ENCODE measurements at places on chromosomes 7 and 10. TPM values are rescaled to one million over a fixed set of nuclear protein-coding genes. Genes with fewer than 3 reads are reported as not detected.

Gene PGAM2
- 0.99 TPM for total RNA-seq

GRCh38 chr7:143376396-143376795 lies 4.7 kb upstream of the ZYX start:
- no peak for DNase-seq

DNA sequence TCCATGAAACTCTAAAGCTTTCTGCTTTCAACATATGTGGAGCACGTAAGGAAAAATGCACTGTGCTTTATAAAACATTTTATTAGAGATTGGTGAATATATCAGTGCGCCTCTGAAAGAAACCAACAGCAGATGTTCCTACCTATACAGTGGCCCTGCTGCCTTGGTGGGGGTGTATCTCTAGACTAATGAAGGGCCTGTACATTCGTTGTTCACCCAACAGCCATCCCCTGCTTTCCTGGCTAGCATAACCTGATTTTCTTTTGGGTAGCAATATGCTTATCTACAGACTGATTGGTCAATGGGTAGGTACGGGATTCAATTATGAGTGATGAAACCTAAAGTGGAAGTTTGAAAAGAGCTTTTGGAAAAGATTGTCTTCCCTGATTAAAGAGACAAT lies 119.7 kb upstream of the FAM133B start:
- no peak for DNase-seq

- no peak for DNase-seq
These were observed 39.0 kb upstream of the KIF5B start for GRCh38 chr10:32095116-32095733.

Gene H2BK1
- total RNA-seq = not detected

DNA sequence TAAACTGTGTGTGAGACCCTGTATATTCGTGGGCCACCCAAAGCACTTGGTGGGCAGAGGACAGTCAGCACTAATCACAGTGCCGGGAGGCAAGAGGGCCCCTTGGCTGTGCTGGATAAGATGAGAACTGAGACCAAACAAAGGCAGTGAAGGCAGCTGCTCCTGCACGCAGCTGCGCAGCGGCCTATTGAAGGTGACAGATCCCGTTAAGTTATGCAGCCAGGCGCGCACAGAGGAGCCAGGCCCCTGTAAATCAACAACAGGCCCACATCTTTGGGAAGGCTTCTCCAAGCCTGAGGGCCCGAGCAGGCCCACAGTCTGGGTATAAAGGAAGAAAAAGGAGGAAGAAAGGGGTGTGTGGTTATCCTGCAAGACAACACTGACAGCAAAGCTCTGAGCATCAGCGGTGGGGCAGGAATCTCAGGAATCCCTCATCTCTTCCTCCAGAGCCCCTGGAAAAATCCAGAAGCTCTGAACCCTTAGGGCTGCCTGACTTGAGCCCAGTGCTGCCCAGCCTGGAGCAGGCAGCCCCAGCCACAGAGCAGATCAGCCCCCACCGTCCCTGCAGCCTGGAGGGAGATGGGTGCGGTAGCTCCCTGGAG lies 154.2 kb downstream of the ARHGAP12 start:
- DNase-seq = no peak

DNA sequence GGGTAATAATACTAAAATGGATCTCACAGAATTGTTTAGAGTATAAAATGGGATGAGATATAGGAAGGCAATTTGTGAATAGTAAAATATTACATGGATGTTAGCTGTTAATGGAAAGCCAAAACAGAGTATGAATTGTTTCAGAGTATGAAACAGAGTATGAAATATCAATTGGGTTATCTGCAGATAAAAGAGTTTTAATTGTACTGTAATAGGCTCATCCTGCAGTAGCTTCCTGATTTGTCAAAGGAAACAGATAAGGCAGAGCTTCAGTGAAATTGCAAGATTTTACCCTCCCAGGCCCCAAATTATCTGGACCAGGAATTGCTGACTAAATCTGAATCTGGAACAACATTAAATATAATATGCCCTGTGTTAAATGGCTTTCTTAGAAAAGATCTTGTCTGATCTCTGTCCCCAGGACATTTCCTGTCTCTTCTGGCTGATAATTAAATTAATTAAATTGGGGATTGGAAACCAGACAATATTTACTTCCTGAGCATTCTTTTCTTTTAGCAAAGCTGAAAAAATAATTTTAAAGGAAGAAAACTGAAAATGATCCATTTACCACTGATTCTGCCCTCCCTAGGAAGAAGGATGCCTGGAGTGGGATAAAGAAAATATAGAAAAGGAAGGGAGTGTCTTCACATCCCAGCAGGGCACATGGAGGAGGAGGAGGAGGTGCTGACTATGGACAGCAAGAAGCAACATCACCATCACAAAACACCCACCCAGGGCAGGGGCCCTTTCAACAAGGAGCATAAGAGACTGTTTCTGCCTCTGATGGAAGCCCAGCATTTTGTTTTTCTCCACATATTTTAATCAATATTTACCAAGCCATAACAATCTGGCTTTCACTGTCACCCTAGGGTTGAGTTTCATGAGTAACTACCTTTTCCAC lies 18.5 kb downstream of the PTN start:
- DNase-seq = no peak

- no peak for DNase-seq
These were observed 168.5 kb downstream of the CFTR start for GRCh38 chr7:117648203-117648866.

Gene IL2RA
- total RNA-seq = not detected

- no peak for DNase-seq
These were observed 25.2 kb upstream of the DMTF1 start for GRCh38 chr7:87127019-87127418.

DNA sequence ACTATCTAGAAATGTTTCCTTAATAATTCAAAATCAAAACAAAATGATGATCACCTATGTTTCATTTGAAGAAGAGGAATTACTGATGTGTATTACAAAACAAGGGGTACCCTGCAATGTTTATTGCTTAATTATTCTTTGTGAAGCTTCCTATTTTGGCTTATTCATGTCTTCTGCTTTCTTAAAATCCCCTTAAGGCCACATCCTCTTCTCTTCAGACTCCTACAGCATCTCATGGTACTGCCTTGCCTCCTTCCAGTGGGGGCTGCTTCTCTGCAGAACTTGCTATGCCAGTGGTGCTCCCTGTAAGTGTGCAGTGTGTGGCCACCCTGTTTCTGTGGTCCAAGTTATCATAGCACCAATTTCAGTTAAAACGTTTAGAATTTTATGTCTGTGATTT lies 35.0 kb downstream of the CCDC146 start:
- no peak for DNase-seq

DNA sequence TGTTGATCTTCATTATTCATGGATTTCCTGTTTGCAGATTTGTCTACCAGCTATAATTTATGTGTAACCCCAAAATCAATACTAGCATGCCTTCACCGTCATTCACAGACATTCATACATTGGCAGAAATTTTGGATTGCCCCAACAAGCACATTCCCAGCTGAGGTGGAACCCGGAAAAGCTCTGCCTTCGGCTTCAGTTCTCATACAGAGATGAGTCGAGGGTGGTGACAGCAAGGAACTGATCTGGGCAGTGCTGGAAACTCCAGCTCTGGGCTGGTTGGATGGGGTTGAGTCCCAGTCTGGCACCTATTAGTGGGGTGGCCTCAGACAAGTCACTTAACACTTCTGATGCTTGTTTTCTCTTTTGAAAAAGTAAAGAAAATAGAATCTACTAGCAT lies 267.5 kb downstream of the SNX13 start:
- DNase-seq = no peak

- DNase-seq = no peak
These were observed 164.3 kb upstream of the AGK start for GRCh38 chr7:141386881-141387280.

Gene GIMAP8
- total RNA-seq = not detected

GRCh38 chr10:47025540-47026300 lies 114.5 kb downstream of the PTPN20 start:
- DNase-seq = peak; percentile 17

- DNase-seq = no peak
These were observed 292.8 kb downstream of the SFMBT2 start for GRCh38 chr10:7117806-7118674.

Gene SFRP5
- total RNA-seq = 1.1 TPM

- no peak for DNase-seq
These were observed 801.2 kb upstream of the ZWINT start for GRCh38 chr10:57162231-57162630.

Gene TSPAN15
- total RNA-seq = 20.9 TPM

Data from mesothelial cell of epicardium (in vitro differentiated cells).